ENCODE measurements at places on chromosomes 5 and 9.

DNA sequence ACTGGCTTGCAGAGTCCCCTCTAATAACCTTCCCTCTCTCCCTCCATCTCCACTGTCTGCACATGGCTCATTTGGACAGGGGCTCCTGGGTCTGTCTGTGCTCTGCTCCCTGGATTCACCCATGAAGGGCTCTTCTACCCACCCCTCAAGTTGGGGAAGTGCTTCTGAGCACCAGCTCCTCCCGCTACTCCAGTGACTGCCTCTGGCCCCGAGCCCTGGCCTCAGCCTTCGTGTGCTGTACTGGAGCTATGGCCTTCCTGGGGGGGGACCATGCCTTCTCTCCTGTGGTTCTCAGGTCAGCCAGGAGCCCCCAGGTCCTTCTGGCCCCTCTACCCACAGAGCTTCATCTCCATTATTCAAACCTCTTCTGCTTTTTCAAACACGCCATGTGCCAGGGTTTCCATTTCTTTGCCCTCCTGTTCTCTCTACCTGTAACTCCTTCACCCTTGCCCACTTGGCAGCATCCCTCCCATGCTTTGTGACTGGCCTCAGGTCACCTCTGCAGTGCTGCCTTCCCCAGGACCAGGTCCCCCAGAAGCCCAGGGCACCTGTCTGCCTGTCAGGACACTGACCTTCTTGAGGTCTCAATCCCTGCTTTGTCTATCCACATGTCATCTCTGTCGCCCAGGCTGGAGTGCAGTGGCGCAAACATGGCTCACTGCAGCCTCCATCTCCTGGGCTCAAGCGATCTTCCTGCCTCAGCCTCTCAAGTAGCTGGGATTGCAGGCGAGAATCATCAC lies 9.5 kb downstream of the SH3PXD2B start:
- no peak for DNase-seq

- DNase-seq = no peak
Measured at GRCh38 chr9:108811944-108812343, 43.8 kb downstream of the ACTL7B start.

DNA sequence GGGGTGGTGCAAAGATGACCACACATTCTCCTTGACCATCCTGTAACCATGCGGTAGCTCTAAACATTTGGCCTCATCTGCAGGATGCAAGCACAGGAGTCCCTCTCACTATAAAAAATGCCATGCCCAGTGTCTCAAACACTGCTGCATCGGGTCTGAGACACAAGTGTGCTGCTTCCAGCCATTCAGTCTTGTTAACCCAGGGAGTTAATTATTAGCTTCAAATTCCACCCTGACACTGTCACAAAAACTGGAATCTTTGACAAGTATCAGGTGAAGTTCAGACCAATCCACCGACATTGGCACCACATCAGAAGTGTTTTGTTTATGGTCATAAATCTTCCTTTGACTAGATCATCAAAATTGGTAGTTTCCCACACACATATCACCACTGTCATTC lies 119.1 kb upstream of the RASEF start:
- DNase-seq = no peak

GRCh38 chr9:112439171-112439570 lies 47.5 kb upstream of the KIAA1958 start:
- no peak for DNase-seq

All from AG08395 (cell line).